ENCODE measurements at places on chromosomes 7 and 10.

GRCh38 chr10:93420091-93420490 lies 62.0 kb downstream of the MYOF start:
- DNase-seq: no peak

- no peak for DNase-seq
Measured at GRCh38 chr7:30785786-30786185, 14.6 kb downstream of the MINDY4 start.

DNA sequence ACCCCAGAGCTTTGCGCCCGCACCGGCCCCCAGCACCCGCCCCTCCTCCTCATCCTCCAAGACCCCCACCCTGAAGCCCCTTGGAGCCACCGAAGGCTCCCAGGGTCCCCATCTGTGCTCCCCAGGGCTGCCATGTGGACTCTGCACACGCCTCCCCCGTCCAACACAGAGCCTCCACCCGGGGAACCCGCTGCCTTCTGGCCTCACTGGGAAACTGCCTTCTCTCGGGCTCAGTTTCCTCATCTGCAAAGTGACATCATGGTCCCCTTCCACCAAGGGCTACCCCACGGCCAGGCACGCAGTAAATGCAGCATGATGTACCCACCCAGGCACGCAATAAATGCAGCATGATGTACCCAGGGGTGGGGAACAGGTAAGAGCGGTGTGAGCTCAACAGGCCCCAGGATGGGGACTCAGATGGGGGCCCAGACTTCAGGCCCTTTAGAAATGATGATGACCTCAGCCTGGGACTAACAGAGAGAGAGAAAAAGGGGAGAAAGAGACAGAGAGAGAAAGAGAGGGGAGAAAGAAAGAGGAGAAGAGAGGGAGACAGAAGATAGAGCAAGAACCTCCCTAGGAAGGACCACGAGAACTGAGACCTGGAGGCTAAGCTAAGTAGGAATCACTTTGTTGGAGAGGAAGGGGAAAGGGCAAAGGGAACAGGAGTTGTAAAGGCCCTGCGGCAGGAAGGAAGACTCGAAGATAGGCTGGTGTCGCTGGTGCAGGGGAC lies 2.5 kb upstream of the MICALL2 start:
- DNase-seq: no peak

DNA sequence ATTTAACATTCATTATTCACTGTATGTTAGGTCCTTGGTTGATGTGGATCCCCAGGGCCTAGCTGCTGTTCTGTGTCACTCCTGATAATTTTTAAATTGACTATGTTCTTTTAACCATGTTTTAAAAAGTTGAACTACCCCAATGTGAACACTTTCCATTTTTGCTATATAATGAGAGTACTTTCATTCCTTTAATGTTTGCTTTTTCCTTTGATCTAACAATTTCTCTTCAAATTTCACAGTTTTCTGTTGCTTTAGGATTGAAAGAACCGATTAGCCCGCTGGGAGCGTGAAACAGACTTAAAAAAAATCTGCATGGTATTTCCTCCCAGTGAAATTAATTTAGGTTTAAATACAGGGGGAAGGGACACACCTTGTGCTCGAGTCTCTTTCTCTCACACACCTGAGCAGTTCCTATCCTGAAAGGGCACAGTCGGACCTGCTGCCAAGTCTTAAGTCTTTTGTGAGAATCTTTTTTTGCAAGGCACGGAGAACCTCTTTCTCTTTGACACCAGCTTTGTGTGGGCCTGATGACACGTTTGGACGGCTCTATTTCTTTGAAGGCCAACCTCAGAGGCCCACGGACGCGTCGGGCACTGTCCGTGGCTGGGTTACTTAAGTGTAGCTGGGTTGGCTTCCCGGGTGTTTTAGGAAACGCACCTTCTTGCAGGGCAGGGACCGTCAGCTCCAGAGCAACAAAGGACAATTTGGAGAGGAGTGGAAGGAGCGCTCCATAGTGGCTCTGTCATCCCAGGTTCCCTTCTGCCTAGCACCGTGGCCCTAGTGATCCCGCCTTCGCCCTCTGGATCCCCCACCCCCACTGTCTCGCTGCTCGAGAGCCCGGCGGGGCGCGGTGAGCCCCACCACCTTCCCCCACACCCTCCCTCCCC lies 1.0 kb upstream of the CHN2 start:
- no peak for DNase-seq

DNA sequence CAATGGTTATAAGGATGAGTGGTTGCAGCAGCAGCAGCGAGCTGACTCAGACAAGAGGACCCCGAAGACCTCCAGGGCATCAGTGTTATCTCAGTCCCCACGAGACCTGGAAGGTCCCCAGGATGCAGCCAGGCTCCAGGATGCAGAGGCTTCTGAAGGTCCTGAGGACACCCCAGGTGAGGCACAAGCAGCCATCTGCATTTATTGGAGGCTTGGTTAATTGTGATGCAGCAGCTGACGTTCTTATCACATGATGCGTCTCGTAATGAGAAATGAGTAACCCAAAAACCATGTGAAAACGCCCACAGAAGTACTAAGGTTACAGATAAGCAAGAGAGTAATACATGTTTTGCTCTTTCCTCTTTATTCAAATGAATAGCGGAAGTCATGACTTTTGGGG lies 17.4 kb downstream of the C7orf57 start:
- no peak for DNase-seq

DNA sequence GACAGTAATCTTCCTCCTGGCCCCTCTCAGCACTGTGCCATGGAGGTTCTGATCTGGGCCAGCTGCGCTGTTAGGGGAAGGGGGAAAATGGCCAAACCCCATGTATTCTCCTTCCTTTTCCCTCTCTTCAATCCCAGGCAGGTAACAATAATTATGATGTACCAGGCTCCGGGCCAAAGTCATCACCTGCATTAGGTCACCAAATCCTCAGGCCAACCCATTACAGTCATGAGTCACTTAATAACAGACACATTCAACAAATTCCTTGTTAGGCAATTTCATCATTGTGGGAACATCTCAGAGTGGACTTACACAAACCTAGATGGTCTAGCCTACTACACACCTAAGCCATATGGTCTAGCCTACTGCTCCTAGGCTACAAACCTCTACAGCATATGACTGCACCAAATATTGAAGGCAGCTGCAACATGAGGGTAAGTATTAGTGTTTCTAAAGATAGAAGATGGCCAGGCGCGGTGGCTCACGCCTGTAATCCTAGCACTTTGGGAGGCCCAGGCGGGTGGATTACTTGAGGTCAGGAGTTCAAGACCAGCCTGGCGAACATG lies 2.2 kb upstream of the HSPB1 start:
- no peak for DNase-seq

DNA sequence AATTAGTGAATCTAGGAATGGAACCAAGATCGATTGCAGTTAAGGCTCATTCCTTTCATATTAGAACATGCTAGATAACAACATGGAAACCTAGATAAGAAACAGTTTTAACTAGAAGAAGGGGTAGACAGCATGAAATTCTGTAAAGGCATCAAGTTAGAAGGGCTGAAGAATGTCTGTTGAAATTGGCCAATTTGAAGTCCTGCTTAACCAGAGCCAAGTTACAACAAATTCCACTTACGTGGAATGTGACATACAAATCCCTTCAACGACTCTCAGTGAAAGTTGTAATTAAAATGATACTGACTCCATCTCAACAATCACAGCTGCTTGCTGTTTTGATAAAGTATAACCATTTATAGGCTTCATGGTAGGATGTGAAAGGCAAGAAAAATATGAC lies 1065.7 kb downstream of the DNAJB9 start:
- DNase-seq: no peak

GRCh38 chr7:127437241-127437640 lies 44.7 kb upstream of the ZNF800 start:
- no peak for DNase-seq

DNA sequence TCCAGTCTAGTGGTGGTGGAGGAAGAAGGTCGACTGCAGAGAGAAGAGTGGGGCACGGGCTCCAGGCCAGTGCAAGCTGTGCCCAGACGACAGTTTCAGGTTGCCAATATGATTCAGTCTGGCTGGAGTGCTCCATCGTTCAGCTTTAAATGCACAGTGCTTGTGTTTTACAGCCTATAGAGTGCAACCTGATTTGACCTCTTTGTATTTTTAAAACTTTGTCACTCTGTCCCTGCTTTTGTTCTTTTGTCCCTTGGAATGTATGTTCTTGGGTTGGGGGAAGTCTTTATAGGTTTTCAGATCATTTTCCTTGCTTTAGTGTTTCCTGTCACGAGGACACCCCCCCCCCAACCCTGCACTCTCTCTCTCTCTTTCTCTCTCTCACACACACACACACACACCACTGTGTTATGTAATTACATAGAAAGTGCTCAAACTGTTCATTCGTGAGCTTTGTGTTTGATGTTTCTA lies 198.0 kb downstream of the CAMK1D start:
- DNase-seq: no peak

GRCh38 chr7:34451923-34452322 lies 206.1 kb upstream of the NPSR1 start:
- DNase-seq: no peak
